NCI-H2107 (cell line): ENCODE measurements at places on chromosomes 2 and 18.
A peak's percentile ranks its signal among the peaks of the same experiment; 100 is the strongest.

DNA sequence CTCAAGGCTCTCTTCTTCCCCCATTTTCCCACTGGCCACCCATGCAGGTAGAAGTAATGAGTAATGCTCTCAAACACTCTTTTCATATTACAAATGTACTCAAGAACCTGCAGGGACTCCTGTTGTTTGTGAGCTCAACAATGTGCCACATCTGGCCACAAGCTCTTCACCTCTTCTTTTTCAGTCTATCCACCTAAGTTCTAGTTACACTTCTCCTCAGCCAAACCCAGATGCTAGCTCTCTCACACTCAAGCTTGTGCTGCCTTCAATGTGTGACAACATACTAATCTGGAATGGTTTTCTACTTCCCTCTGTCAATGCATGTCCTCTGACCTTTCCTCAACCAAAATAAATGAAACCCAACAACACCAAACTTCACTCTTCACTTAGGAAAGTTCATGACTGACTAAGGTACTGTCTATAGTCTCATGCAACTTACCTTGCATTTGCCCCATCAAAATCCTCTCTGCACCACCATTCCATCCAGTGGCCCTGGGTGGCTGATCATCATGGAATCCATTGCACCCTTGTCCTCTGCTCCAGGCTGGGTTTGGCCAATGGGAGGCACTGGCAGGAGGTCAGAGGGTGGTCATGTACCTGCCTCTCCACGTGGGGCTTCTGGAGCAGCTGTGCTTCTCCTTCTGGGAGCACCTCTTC lies 5.3 kb upstream of the IL18R1 start:
- DNase-seq = no peak

DNA sequence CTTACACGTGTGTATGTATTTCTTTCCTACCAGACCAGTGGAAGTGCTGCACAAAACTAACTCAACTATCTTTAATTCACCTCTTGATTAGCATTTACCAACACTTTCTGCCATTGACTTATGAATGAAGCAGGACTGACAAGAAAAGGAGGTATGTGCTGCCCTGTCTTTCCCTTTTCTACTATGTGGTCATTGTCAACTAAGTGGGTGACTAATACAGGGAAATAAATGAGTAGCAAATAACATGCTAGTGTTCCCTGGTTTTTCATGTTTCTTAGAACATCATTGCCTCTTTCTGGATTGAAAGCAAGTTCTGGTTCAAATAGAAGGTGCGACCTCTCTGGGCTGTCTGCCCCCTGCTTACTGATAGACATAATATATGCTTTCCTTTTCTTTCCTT lies 58.0 kb downstream of the LINC00305 start:
- no peak for DNase-seq

- no peak for DNase-seq
Observed at GRCh38 chr18:59941331-59941730, 41.5 kb downstream of the PMAIP1 start.

DNA sequence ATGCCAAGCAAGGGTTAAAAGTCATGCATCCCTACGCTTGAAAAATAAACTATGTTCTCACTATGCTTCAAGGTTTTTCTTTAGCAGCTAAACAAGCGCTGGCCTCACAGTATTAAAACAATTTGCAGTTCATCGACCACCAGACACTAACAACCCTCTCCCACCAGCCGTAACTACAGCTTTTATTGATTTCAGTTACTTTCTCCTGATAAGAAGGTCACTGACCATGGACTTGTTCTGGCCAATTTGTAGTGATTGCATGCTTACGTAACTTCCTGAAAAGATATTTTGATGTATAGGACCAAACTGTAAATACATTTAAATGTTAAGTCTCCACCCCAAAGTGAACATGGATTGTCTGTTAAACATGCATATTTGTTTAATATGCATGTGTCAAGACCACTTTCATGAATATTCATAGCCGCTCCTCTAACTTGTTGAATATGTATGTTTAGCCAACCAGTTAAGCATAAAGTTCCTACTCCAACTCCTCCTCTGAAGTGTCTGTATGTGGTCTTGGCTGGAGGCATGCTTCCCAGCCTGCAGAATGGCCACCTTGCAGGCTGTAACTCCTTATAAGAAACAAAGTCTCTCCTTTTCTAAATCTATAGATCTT lies 1.7 kb upstream of the THOC1 start:
- no peak for DNase-seq

DNA sequence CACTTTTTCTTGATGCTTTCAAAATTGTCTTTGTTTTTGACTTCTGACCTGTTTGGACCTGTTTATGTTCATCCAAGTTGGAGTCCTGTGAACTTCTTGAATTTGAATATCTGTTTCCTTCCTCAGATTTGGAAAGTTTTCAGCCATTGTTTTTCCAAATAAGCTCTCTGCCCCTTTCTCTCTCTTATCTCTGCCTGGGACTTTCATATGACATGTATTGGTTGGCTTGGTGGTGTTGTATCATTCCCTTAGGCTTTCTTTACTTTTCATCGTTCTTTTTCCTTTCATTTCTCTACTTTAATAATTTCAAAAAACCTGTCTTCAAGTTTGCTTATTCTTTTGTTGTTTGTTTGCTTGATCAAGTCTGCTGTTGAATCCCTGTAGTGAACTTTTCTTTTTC lies 60.1 kb upstream of the LDLRAD4 start:
- no peak for DNase-seq

DNA sequence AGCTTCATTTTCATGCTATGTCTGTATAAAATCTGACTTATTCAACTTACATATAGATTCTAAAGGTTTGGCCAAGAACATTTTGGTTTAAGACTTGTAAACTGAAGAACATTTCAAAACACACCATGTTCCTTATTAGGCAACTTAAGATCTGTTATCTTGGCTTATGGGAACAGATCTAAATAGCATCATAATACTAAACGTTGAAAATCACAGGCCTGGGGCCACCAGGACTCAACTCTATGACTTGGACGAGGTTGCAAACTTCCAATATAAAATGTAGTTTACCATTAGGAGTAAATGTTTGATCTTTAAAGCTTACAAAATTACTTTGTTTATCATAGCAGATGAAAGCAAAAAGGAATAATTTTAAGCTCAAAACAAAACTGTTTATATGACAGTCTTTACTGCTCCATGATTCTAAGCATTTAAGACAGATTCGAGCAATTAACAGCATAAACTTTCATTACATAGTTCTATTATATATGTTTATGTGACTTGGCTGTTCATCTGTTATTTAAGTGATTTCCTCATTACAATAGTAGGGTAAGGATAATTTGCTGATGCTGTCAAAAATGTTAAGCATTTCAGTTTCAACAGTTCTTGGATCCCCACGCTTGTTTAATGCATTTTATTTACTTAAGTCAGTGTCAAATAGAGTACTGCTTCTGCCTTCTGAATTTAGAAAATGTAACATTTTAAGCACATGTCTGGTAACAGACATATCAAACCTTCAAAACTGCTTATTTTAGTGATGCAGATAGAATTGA lies 8.3 kb downstream of the TCF4 start:
- no peak for DNase-seq

GRCh38 chr2:197889041-197889440 lies 84.6 kb downstream of the PLCL1 start:
- DNase-seq = no peak

DNA sequence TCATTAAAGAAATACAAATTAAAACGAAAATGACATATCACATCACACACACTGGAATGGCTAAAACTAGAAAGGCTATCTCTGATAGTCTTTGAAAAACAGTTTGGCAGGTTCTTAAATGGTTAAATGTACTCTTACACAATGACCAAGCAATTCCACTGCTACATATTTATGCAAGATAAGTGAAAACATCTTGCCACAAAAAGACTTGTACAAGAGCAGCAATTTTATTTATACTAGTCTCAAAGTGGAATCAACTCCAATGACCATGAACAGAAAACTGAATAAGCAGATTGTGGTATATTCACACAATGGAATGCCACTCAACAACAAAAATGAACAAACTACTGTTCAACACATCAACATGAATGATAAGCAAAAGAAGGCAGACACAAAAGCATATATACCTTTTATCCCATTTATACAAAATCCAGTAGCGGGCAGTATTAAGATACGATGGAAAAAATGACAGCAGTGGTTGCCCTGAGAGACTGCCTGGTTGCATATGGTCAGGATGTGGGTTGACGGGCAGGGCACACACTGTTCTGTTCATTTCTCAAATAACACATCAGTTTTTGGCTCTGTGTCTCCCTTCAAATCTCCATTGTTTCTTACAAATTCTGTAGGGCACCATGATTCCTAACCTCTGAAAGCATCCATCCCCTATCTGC lies 25.4 kb downstream of the SP100 start:
- DNase-seq = no peak

DNA sequence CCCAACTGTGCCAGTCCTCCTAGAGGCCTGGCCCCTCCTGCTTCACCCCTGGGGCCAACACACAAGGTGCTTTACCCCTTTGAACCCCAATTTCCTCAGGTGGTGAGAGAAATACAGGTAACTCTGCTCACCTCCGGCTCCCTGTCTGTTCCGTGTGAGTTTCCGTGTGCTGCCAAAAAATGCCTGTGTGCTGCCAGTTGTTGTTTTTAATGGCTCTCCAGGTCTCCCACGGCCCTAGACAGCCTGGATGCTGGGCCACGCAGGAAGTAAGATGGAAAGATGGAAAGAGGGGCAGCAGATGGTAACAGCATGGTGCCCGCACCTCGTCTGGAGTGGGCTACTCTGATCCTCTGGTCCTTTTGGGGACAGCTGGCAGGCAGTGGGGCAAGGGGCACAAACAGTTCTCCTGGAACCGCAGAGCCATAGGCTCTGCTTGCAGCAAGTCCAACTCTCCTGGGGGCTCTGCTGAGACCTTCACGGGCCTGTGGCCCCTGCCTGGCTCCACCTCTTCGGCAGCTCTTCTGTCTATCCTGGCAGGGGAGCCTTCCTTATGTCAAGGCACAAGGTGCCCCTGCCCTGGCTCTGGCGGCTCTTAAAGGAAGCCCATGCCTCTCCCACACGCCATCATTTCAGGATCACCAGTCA lies 4.3 kb upstream of the ARHGEF4 start:
- DNase-seq = no peak

DNA sequence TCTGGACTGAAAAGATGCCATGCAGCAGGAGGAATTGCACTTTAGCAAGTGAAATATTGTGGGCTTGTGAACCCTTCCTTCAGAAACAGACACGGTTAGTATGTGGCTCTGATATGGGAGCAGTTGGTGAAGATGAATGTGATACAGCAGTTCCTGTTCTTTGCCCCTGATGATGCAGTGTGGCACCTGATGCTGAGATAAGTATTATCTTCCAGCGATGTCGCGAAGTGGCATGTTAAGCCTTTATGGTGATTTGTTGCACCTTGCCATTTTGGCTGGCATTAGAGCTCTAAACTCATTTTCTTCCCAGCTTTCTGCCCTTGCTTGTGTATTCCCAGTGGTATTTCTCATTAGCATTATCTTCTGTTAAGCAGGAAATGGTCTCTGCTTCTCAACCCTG lies 441.6 kb upstream of the RAB12 start:
- no peak for DNase-seq

- no peak for DNase-seq
Observed at GRCh38 chr18:49161627-49162026, 210.9 kb upstream of the SMAD7 start.

- DNase-seq = no peak
Observed at GRCh38 chr2:197782126-197782525, 3.0 kb downstream of the BOLL start.

- DNase-seq = no peak
Observed at GRCh38 chr2:28637066-28638047, 114.3 kb upstream of the PPP1CB start.

DNA sequence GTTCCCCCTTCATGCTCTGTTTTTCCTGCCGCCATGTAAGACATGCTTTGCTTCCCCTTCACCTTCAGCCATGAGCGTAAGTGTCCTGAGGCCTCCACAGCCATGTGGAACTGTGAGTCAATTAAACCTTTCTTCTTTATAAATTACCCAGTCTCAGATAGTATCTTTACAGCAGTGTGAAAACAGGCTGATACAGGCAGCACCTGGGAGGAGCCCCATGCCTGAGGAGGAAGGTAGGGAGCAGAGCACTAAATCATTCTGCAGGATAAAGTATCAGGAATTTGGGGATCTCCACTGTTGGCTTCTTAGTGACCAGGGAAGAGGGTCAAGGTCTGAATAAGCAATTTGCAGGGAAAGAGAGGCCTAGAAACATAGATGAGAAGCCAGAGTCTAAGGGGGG lies 78.0 kb downstream of the KCNF1 start:
- DNase-seq = no peak

GRCh38 chr2:121076885-121077549 lies 208.0 kb downstream of the TFCP2L1 start:
- peak; percentile 27 for DNase-seq

GRCh38 chr2:167484875-167485274 lies 596.6 kb downstream of the XIRP2 start:
- DNase-seq = no peak

GRCh38 chr2:29485117-29485516 lies 369.9 kb downstream of the CLIP4 start:
- no peak for DNase-seq

DNA sequence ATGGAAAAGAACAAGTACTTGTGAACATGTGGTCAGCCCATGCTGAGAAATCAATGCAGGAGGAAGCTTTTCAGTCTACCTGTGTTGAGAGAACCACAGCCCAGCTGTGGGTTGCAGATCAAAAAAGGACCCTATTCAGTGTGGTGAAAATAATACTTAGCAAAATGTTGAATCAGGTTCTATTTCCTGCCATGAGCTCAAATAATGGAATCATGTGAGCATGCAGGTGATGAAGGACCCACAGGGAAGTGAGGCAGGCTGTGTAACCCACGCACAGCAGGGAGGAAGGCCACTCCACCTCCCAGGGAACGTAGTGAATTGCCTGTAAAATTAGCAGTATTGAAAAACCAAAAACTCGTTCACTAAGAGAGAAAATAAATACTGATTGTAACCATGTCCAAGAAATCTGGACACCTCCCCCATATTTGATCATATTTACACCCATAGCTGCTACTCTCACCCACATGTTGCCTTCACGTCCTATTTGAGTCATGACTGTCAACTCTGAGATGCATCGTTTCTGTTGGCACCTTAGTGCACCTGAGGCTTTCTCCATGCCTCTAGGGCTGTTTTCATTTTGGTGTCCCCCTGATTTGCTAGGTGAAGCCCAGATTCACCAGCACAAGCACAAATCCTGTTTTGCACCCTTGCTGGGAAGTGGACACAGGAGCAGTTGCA lies 20.5 kb upstream of the BCL2L11 start:
- no peak for DNase-seq

GRCh38 chr2:174553811-174554493 lies 43.7 kb downstream of the WIPF1 start:
- DNase-seq = no peak

DNA sequence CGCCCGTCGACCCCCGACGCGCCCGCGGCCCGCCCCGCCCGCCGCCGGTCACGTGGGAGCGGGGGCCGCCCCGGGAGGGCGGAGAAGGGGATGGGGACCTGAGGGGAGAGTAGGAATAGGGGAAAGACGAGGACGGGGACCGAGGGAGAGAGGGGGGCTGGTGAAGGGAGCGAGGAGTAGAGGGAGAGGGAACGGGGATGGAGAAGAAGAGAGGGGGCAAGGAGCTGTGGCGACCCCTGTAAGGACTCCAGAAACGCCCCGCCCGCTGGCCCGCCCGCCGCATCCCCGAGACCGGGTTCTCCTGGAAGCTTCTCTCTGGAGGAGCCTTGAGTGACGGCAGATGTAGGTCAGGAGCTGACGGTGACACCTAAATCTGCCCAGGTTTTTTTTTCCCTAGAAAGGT lies 615 bp downstream of the ADNP2 start:
- peak; percentile 2 for DNase-seq
